ENCODE measurements at places on chromosomes 2 and 18. TPM values are rescaled to one million over a fixed set of nuclear protein-coding genes. Genes with fewer than 3 reads are reported as not detected.

TRIM54 gene
- not detected for total RNA-seq

SEPTIN2 gene
- total RNA-seq: 452 TPM

CCBE1 gene
- total RNA-seq: 2.9 TPM

DGKD gene
- total RNA-seq: 10.9 TPM

DNA sequence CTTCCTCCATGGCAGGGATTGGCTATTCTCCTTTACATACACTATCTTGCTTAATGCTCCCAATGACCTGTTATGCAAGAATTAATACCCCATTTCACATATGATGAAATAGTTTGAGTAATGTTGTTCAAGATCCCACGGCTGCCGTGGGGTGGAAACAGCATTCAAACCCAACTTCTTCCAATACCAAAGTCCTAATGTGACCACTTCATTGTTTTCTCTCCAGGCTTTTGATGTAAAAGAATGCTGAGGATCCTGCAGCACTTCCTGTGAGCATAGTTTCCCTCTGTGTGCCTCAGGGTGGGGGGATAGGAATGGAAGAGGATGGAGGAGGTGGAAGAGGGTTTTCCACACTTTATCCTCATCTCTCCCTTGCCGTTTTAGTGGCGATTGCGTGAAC, 199.4 kb downstream of the IRS1 start:
- DNase-seq: no peak
- no peaks in the 10 kb centered on the region for H3K4me1 ChIP-seq
- no peak overlapping the region for H3K27ac ChIP-seq
- H3K36me3 ChIP-seq: no peaks in the 10 kb centered on the region
- no peak overlapping the region for H3K4me3 ChIP-seq
- H3K27me3 ChIP-seq: no peaks in the 10 kb centered on the region

DNA sequence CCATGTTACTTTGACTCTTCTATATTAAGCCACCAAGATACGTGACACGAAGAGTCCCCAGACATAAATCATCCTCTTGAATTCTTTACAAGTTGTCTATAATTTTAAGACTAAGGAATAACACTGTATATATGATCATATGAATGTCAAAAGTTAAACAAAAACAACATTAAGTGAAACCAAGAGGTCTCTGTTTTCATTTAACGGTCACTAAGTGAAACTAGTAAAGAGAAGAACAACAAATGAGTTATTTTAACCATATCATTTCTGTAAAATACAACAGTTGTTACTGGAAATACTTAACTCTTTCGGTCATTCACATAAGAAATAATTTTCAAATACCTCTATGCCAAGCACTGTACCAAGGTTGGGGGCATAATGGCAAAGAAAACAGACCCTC, 45.7 kb upstream of the STK17B start:
- H3K27me3 ChIP-seq: no peaks in the 10 kb centered on the region
- DNase-seq: no peak
- H3K36me3 ChIP-seq: no peaks in the 10 kb centered on the region
- no peaks in the 10 kb centered on the region for H3K4me1 ChIP-seq
- no peak overlapping the region for H3K4me3 ChIP-seq

DNA sequence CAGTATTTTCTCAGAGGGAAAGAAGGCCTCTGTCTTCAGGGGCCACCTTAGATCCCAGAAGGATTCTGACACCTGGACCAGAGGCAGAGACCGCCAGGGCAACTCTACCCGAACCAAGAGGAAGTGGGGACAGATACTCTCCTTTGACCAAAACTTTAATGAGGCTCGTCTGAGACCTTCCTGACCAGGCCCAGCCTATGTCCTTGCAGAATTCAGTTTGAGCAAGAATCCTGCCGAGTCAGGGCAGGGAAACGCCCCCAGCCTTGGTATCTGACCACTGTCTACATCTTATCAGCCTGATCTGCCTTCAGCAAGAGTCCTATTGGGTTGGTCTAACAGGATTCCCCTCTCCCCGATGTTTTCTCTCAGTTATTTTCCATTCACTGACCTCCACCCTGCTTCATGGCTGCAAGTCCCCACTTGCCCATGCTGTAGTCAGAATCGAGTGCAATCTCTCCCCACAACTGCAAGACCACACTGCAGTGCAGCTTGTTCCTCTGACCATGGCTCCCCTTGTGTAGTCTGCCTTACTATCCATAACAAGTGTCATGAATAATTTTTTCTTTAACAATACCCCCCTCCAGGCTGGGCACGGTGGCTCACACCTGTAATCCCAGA, 95.0 kb downstream of the MSH2 start:
- H3K4me1 ChIP-seq: no peaks in the 10 kb centered on the region
- no peaks in the 10 kb centered on the region for H3K27me3 ChIP-seq
- no peak overlapping the region for H3K27ac ChIP-seq
- no peaks in the 10 kb centered on the region for H3K36me3 ChIP-seq
- H3K4me3 ChIP-seq: no peak overlapping the region

DNA sequence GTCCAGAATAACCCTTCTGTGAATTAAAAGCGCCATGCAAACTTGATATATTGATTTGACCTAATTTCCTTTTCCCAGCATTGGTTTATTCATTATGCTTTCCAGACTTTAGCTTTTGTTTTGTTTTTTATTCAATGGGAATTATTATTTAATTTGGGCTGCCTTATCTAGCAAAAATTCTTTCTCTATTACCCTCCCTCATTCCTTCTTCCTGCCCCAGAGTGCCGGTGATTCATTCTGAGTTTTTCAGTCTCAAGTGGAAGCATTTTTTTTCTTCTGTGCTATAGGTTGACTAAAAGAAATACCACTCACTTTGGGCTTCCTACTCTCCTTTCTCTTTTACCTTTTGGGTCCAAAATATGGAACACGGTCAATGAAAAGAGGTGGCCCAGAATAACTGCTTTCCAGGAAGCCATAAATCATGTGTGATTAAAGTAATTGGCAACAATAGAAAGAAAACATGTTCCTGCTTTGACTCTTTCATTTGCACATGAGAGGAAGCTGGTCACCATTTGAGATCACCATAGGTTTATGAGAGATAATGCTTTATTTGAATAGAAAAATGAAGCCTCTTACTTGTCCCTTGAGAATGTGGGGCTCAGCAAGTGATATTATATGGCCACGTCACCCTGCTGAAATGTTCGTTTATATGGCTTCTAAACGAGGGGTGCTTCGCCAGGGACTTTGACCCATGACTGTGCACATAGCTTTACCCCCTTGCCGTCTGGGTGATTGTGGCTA, 422.8 kb upstream of the ZEB2 start:
- H3K27ac ChIP-seq: no peak overlapping the region
- H3K4me1 ChIP-seq: no peaks in the 10 kb centered on the region
- no peak overlapping the region for H3K4me3 ChIP-seq
- DNase-seq: no peak
- no peaks in the 10 kb centered on the region for H3K36me3 ChIP-seq

DNA sequence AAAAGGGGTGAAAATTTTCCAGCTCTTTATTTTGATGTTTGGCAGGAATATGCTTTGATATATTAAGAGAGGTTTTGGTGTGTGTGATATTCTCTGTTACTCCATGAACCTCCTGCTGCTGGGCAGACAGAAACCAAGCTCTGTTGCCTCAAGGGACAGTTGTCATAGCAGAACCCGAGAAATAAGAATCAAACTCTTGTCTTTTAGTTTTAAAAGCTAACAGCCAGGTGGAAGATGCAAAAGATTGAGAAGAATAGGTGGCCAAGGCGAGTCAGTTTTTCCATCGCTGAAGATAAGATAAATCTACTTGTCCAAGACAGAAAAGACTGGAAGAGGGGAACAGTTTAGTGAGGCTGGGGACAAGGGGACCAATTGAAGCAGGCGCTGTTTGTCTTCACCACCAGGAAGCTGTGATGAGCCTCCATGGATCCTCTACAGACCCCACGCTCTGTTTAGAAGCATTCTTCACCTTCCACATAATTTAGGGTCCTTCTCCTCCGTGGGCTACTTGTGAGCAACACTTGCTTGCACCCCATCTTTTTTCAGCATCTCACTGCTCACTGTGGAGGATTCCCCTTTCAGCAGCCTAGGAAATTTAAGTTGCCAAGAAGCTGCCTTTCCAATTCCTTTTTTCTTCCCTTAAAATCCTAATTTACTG, 23.9 kb downstream of the PMAIP1 start:
- H3K4me3 ChIP-seq: no peak overlapping the region
- no peak for DNase-seq
- no peaks in the 10 kb centered on the region for H3K4me1 ChIP-seq

Measured in neural progenitor cell (in vitro differentiated cells).